Fibroblast of skin of right quadriceps (primary cell): ENCODE measurements at places on chromosomes 13 and 19.

- peak; percentile 18 for DNase-seq
Observed at GRCh38 chr13:32878163-32878562, 138.1 kb upstream of the KL start.

GRCh38 chr19:33458171-33458633 is 63.4 kb downstream of the PEPD start:
- DNase-seq = no peak

- no peak for DNase-seq
Observed at GRCh38 chr19:16892868-16893685, 4.3 kb downstream of the F2RL3 start.

DNA sequence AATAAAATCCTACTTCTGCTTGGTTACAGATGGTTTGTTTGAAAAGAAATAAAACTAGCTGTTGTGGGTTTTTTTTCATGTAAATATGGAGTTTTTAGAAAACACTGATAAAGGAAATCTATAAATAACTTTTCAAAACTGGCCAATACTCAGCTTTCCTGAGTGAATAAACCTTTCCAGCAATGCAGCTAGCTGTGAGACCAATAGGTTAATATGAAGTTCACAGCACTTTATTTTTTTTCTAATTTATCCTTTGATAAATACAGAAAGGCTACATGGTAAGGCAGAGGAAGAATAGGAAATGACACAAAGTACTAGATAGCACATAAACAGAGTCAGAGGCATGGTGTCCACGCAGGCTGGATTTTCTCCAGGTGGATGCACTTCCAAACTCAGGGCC is 154.0 kb downstream of the COG6 start:
- DNase-seq = no peak

DNA sequence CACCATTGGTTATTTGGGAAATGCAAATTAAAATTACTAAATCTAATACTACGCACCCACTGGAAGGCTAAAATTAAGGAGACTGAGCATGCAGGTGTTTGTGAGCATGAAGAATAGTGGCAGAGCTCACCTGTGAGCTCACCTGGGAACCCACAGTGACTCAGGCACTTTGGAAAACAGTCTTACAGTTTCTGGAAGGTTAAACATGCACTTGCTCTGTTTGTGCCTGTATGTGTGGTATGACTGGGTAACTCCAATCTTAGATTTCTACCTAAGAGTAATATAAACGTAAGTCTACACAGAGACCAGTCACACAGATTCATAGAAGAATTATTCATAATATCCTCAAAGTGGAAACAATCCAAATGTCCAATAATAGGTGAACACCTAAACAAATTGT is 318.8 kb downstream of the ATP8A2 start:
- DNase-seq = no peak
